ENCODE measurements at places on chromosomes 11 and 22.

- no peak for DNase-seq
These were observed 21.3 kb downstream of the TRMU start for GRCh38 chr22:46356496-46357480.

DNA sequence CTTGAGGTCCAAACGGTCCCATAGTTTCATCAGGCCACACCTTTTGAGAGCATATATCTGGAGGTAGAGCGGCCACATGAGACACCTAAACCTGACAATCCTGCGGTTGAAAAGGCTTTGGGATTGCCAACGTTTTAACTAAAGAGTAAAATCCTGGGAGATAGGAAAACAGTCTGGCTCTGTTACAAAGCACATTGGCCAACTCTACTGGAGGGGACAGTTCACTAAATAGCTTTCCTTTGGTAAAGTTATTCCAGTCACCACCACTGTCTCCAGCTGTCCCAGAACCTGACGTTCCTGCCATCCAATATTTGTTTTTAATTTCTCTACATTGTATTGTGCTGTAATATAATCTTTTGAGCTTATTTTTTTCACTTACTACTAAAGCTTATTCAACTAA, 22.0 kb downstream of the ABTB2 start:
- DNase-seq = no peak

DNA sequence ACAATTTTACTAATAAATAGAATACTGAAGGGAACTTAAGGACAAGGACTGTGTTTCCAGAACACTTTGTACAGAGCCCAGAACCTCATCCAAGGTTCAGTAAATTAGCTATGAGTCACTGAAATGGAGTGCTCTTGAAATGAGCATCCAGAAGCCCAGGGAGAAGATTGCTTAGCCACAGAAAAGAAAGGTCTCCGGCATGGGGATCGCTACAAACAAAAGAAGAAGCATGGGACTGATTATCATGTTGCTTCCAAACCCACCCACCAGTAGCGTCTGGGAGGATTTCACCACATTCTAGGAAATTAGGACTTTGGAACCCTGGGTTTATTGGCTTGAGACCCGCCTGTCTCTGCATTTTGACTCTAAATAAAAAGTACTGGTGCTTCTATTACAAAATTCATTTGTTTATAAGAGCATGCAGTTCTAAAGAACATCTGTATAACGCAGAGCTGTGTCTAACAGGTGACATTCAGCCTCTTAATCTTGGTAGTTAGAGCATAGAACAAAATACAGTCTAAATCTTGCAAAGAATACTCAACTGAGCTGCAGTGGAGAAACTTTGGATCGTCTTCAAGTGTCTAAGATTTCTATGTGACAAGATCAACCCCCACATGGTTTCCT, 35.9 kb upstream of the SESN3 start:
- DNase-seq = no peak

DNA sequence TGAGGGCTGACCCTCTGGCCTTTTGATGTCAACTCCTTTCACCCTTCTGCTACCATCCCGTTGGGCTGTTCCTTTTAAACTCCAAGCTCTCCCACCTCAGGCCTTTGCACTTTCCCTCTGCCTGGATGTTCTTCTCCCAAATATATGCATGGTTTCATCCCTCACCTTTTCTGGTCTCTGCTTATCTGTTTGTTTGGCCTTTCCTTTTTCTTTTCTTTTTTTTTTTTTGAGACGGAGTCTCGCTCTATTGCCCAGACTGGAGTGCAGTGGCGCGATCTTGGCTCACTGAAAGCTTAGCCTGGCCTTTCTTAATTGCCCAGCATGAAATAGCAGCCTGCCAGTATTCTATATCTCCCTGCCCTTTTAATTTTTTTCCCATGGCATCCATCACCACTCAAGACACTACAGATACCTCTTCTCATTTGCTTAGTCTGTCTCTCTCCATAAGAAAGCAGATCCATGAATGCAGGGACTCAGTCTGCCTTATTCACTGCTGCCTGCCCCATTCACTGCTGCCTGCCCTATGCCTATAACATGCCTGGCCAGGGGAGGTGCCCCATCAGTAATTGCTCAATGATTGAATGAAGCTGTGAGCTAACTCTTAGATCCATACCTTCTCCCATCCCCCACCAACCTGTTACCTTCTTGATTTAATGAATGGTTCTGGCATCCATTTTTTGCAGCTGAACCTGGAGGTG, 58.4 kb upstream of the CLTCL1 start:
- DNase-seq = no peak

DNA sequence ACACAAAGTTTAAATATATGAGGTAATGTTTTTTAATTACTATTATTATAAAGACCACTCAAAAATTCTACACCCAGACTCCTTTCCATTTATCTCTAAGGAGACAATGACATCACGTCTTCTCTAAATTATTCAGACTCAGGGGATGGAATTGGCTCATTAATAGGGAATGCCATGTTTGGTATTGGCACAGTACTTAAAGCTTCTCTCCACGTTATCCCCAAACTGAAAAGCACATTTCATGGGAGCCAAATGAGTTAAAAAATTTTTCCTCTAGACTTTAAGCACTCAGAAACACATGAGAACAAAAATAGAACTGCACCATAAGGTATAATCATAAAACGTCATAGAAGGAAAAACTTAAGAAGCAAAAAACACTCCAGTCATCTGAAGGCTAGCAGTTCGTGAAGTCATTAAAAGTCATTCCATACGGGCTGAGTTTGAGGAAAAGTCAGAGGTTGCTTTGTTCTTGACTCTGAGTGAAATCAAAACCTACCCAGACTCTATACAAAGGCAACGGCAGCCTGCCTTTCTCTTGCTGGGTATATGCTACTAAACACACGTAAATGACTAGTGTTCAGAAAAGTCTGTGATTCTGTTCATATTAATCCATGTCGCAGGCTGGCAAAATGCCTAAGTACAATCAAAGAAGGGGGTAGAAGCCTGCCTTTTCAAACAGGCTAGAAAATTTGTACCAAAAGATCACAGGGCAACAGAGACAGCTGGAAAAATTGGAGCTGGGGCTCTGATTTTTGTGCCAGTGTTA, 8.7 kb upstream of the MPPED2 start:
- no peak for DNase-seq

DNA sequence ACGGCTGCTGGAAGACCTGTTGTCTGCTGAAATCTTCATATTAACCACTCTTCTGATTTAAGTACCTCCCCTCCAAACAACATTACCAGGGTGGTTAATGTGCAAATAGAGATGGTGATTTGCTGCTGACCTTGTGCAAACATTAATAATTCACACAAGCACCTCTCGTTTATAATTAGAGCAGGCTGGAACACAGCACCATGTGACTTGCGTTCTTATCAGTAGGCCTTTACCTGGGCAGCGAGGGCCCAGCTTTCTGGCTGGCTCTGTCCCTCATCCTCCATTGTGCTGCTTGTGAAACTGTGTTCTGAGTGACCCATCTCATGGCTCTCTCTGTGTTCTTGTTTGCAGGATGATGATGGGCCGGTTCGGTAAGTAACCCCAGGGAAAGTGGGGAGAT, 41.0 kb upstream of the PARVG start:
- DNase-seq = no peak

DNA sequence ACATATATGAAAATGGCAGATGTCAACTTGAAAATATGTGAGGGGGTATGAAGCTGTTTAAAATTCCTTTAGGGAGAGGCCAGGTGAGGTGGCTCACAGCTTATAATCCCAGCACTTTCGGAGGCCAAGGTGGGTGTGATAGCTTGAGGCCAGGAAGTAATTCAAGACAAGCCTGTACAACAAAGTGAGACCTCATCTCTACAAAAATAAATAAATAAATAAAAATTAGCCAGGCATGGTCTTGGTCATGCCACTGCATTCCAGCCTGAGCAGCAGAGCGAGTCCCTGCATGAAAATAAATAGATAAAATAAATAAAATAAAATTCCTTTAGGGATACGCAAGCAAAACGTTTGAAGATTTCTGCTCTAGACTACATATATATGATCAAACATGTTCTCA, 38.1 kb upstream of the FAM181B start:
- no peak for DNase-seq

DNA sequence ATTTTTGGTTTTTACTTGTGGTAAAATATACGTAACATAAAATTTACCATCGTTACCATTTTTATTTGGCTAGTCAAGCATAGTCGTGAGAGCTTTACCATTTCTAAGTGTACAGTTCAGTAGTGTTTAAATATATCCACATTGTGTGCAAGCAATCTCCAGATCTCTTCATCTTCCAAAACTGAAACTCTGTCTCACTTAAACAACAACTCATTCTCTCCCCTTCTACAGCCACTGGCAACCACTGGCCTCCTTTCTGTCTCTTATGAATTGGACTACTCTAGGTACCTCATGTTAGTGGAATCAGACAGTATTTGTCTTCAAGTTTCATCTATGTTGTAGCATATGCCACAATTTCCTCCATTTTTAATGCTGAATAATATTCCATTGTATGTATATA, 37.4 kb downstream of the SMC1B start:
- DNase-seq = no peak

GRCh38 chr11:108007819-108008218, 879 bp upstream of the CUL5 start:
- no peak for DNase-seq

DNA sequence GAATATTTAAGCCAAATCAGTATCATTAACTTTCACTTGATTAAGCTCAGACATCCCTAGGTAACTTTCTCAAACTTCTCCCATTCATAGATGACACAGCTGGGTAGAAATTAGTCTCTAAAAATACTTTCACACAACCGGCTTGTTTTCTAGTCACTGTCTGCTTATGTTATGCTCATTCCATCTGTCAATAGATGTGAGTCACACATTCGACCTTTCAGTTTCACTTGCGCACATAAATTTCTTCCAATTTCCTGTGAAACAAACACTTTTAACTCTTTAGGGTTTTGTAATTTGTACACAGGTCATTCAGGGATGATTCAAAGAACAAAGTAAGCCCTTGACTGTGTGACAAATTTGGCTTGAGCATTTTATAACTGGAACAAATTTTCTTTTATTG, 723.0 kb downstream of the KCNA4 start:
- DNase-seq = peak; percentile 73

- DNase-seq = no peak
These were observed 81.9 kb upstream of the HMGXB4 start for GRCh38 chr22:35175392-35175791.

GRCh38 chr11:28963187-28963586, 855.0 kb downstream of the METTL15 start:
- DNase-seq = no peak

DNA sequence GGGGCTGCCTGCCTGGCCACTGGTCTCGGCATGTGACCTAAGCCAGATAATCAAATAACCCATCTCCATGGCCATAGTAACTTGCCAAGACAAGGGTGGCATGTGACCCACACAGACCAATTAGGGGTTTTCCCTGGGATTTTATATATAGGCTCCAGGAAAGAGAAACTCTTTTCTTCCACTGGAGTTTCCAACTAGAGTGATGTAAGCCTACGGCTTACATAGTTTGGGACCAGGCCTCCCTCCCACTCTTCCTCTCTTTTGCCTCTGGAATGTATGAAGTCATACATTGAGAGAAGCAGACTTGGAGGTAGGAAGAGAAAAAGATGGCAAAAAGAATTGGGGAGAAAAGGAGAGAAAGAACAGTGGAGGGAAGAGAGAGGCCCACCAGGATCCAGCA, 84.6 kb upstream of the LDLRAD3 start:
- DNase-seq = peak; percentile 26

DNA sequence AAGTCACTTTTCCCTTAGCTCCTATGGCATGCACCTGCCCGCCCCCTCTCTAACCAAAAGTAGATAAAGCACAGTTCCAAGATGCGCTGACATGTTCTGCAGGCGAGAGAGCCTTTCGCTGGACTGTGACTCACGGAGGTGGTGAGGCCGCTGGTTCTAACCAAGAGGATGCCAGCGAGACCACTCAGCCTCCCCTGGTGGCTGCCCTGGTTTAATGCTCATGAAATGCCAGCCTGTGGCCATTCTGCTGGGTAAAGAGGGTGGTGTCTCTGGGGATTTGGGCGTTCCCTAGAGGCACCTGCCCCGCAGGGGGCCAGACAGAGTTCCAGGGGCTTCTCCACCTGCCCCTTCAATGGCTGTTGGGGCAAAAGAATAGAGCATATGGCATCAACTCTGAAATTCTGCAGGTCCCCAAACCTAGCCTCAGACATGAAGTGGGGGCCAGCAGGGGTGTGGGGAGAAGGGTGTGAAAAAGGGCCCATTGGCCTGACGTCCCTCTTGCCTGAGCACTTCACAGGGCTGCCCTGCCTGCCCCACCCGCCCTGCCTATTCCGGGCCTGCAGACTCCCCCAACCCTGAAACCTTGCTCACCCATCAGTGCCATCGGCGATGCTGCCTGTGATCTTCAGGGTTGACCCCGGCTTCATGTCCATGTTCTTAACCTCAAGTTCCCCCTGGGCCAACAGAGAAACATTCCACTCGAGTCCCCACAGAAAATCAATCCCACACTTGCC, 8.5 kb downstream of the LGALS2 start:
- DNase-seq = no peak

GRCh38 chr11:17275400-17276235, 921 bp upstream of the NUCB2 start:
- DNase-seq = no peak

GRCh38 chr11:35151241-35151640, 12.3 kb downstream of the CD44 start:
- DNase-seq = no peak

DNA sequence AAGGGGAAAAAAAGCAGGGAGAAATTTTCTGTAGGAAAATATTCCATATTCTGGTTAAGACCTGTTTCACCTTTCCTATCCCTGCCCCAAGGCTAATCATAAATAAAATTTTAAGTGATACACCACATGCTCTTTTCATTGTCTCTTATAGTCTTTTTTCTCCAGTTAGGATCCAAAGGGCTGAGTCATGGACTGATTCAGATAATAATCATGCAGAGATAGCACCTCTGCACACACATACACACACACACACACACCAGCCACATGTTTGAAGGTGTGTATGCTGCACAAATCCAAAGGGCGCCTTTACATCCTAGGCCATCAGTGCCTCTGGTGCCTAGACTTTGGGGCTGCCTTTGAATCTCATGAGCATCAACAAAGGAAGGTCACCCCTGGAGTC, 35.5 kb upstream of the CWF19L2 start:
- DNase-seq = peak; percentile 42

GRCh38 chr11:116963813-116964212, 126.4 kb upstream of the APOA1 start:
- DNase-seq = no peak

GRCh38 chr22:34055525-34056200, 135.4 kb upstream of the LARGE1 start:
- DNase-seq = no peak

- no peak for DNase-seq
These were observed 1.1 kb upstream of the PPFIBP2 start for GRCh38 chr11:7512525-7513233.

- DNase-seq = no peak
These were observed 10.2 kb upstream of the P4HA3 start for GRCh38 chr11:74321487-74322188.

- DNase-seq = no peak
These were observed 29.6 kb downstream of the SHANK3 start for GRCh38 chr22:50702261-50702671.

- DNase-seq = no peak
These were observed 20.1 kb upstream of the CUL5 start for GRCh38 chr11:107988397-107989158.
